ENCODE measurements at places on chromosomes 2 and 18.

GRCh38 chr2:119710281-119710680, 31.3 kb downstream of the TMEM177 start:
- DNase-seq = no peak

DNA sequence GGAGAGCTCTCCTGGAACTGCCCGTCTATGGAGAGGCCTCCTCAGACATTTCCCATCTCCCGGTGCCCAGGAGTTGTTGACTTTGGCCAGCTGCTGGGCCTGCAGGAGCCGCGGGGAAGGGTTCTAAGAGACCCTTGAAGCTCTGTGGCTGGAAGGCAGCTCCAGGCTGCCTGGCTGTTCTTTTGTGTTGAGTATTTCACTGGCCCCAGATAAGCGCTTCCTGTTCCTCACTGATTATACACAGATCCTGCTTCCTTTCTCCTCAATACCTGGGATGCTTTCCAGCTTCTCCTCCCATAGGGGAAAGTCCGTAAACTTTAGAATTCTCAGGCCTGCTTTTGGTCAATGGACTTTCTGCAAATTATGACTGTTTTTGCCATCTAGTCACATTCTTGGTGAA, 57.8 kb downstream of the TGOLN2 start:
- no peak for DNase-seq

- no peak for DNase-seq
These were observed 40.6 kb upstream of the TMEM247 start for GRCh38 chr2:46438794-46439193.

- peak; percentile 58 for DNase-seq
These were observed 1167.9 kb downstream of the DSC3 start for GRCh38 chr18:29874519-29875098.

DNA sequence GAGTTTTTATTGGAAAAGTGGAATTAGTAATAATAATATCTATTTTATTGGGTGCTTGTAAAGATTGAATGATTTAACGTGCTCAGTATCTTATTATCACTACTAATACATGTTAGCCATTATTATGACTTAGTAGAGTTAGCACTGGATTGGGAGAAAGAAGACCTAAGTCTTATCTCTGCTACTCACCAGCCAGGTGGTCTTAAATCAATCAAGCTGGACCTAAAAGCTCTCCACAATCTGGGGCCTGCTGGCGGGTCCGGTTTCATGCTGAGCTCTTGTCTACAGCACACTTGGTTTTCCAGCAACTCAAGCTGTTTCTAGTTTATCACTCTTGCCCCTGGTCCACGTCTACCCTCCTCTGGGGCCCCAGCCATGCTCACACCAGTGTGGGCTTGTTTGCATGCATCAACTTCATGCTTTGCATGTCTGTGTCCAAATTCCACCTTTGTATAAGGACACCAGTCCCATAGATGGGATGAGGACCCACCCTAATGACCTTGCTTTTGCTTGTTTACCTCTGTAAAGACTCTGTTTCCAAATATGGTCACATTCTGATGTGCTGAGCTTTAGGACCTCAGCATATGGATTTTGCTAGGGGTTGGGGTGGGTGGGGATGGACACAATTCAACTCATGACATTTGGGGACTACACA, 363.1 kb downstream of the LPIN1 start:
- DNase-seq = no peak

GRCh38 chr18:6994771-6995430, 122.7 kb downstream of the LAMA1 start:
- DNase-seq = no peak

DNA sequence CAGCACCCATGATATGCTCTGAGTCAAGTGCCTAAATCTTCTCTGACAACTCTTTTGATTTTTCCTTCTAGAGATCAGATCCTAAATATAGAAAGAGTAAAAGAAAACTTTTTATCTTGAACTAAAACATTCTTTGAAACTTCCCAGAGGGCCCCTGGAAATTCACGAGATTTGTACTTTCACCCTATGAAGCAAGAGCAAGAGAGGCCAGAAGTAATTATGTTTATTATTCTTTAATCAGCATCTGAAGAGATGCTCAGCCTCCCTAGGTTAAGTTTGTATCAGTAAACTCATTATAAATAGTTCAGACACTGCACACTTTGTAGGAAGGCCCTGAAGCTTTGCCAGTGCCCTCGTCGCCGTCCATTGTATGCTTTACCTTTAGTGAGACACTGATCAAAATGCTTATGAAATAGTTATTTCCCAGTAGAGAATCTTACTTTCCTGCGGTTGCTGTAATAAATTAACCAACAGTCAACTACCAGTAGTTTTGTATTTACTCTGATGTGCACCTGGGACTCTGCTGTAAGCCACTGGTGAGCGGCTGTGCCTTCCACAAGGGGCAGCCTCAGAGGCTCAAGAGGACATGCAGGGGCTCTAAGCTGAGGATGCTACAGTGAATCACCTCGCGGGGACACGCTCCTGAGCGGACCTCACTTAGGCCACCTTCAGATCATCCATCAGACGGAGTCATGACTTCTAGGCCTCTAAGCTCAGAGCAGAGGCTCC, 71.9 kb downstream of the BIN1 start:
- peak; percentile 16 for DNase-seq

DNA sequence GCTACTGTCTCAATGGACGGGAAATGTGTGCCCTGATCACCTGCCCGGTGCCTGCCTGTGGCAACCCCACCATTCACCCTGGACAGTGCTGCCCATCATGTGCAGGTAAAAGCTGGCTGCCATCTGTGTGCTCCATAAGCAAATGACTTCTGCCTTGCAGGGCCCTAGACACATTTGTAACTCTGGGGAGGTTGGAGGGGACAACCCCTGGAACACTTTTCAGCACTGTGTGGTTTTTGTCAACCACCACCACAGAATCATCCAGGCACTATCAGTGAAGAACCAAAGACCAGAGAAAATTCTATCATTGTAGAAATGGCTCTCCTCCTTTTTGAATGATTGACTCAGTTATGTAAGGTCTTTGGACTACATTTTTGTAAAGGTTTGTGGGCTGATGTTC, 84.3 kb downstream of the FEZ2 start:
- DNase-seq = no peak

GRCh38 chr2:29374823-29375222, 259.6 kb downstream of the CLIP4 start:
- DNase-seq = no peak

- DNase-seq = no peak
These were observed 31.4 kb upstream of the ZNG1B start for GRCh38 chr2:113406114-113406513.

GRCh38 chr2:122515731-122516290, 760.4 kb downstream of the TSN start:
- no peak for DNase-seq

GRCh38 chr2:134912361-134912760, 6.3 kb upstream of the CCNT2 start:
- DNase-seq = peak; percentile 26

DNA sequence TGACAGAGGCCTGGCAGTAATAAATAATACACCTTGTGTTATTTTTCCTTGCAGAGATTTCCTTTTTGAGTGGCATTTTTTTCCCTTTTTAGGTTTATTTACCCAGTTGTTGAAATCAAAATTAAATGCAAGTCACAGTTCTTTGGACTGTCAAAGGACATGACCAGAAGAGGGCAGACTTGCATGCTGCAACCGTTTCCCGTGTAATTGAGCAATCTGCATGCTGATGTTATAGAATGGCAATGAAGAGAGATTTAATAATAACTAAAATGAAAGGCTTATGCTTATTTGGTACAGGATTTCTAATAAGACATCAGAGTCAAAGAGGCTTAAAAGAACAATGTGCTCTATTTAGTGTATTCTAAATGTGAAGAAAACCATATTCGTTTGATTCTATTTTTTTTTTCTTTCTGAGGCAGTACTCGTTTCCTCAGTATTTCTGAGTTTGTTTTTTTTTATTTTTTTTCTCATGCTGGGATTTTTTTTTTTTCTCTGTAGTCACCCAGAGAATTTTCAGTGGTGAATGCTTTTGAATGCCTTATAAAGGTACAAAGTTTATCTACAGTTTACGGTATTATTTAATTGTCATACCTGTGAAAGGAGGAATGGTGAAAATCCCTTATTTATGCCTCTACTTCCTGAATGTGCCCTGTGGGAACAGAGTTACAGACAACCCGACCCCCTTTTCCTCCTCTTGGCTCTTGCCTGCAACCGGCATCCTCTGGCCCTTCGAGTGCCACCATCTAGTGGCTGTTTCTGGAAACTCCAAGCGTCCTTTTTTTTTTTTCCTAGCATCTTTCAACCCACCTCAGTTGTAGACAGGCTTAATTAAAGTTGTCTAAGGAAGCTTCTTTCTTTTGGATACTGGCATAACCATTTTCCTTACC, 368.5 kb downstream of the LRRTM1 start:
- peak; percentile 69 for DNase-seq

DNA sequence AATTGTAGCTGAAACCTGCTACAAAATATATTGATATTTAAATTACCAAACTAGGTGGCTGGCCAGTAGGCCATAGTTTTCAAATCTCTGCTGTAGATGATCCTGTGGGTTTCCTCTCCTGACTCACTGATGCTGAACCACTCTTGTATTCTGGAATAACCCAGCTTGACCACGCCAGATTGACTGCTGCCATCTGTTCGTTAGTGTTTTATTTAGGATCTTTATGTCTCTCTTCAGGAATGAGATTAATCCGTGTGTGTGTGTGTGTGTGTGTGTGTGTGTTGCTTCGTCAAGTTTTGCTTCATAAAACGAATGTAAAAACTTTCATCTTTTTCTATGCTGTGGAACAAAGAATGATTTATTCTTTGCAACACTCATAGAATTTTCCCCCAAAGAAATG, 187.1 kb downstream of the DYSF start:
- DNase-seq = no peak

- no peak for DNase-seq
These were observed 294.3 kb upstream of the ZNF804A start for GRCh38 chr2:184304006-184304405.

DNA sequence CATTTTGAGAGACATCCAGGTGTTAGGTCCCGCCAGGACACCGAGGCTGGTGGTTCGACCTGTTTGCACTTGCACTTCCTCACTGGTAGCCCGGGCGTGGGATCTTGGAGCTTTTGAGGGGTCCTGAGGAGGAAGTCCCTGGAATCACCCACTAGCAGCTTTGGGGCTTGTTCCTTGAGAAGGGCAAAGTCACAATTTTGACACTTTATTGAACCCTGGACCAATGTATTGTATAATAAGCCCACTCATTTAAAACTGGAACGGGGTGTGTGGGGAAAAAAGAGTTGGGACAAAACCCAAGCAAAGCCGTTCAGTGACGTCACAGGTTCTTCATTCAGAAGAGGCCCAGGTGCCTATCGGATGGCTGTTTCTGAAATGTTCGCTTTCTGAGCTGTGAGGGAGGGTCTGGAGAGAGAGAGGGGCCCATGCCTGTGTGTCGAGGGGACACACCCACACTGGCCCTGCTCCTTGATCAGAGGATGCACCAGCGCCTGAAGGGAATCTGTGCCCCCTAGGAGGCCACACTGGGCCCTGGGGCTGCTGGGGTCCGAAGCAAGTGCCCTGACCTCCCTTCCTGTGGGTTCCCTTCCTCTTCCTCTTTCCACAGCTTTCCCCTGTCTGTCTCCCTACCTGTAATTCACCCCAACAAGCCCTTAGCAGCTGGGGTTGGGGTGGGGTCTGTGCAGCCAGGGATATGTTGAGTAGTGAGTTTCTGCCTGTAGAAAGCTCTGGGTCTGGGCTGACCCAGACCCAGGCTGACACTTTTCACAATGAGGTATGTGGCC, 2.6 kb downstream of the LPIN1 start:
- DNase-seq = no peak

DNA sequence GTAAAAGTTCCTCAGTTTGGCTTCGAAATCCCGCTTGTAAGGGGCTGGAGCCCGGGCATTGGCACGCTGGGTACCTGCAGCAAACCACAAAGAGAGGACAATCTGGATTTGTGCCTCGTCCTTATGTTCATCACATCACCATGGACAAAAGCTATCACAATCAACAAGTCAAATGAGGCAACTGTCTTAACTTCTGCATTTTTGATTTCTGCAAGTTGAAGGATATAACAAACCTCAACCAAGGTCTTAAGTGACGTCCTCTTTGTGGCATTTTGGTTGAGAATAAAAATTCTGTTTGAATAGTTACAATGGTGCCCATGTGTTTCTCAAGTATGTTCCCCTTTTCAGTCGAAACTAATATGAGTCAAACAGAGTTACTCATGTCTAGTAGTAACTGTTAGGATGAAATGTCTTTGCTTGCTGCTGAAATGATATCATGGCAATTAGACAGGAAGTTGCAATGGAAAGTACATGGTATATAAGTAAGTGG, 70.8 kb upstream of the STK17B start:
- peak; percentile 68 for DNase-seq

DNA sequence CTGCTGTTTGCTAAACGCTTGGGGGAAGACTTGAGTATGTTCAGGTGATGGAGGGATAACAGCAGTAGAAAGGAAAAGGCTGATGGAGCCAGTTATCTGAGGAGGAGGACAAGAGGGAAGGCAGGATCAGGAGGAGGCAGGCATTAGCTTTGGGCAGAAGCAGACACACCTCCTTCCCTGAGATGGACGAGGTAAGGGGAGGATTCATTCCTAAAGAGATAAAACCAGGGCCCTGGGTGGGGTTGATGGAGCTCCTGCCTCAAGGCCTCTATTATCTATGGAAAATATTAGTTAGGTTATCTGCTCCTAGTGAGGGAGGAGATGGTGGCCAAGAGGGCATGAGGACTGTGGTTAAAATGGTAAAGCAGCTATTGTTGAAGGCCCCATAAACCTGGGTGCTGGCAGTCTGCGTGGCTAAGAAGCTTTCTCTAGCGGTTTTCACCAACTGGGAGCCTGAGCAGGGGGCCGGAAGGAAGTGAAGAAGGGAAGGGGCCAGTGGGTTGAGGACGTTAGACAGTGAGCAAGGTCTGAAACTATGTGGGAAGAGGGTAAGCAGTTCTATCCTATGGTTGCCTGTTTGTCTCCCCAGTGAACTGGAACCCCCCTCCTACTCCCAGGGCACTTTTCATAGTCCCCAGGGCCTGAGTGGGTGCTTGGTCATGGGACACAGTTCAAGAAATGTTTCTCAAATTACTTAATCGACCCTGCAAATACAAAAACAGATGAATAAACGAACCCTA, 56.6 kb upstream of the HK2 start:
- DNase-seq = no peak

- DNase-seq = no peak
These were observed 15.6 kb upstream of the ANTXR1 start for GRCh38 chr2:68997401-68997800.

GRCh38 chr2:217954469-217954868, 48.3 kb downstream of the TNS1 start:
- DNase-seq = no peak

DNA sequence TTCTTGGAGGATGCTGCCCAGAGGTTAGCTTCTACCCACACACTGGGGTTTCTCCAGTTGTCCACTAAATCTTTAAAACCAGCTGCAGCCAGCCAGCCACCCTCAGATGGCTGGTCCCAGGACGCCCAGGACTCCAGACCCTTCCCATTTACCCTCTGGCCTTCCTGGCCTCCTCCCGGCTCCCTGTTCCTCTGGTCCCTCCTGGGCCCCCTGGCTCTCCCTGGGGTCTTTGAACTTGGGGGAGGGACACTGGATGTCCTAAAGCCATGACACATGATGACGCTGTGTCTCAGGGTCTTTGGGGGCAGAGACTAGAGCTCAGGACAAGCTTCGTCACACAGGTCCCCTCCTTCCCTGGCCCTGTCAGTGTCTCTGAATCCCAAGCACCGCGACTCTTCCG, 201.1 kb upstream of the HDAC4 start:
- DNase-seq = no peak
